A549 treated with ZK216348 at 1 μM for 4 hours (cell line): ENCODE measurements at places on chromosomes 4 and X. TPM values are rescaled to one million over a fixed set of nuclear protein-coding genes. Genes with fewer than 3 reads are reported as not detected.

ITM2A gene
- total RNA-seq, result 0.38 to 0.66 TPM in 2 of 5 replicates, not detected in the others

TEX13B gene
- not detected in 5 replicates for total RNA-seq

GEMIN8 gene
- 6.8 to 11.5 TPM (median 10.3 TPM) in 5 replicates for total RNA-seq

TMEM35A gene
- total RNA-seq, result not detected in 5 replicates

HTN3 gene
- not detected in 5 replicates for total RNA-seq

MPC1L gene
- total RNA-seq, result not detected in 5 replicates

VCX2 gene
- total RNA-seq, result not detected in 5 replicates
